CD4-positive, alpha-beta T cell treated with Interleukin-17A for 4 hours (primary cell): ENCODE measurements at places on chromosomes 2 and 18.

DNA sequence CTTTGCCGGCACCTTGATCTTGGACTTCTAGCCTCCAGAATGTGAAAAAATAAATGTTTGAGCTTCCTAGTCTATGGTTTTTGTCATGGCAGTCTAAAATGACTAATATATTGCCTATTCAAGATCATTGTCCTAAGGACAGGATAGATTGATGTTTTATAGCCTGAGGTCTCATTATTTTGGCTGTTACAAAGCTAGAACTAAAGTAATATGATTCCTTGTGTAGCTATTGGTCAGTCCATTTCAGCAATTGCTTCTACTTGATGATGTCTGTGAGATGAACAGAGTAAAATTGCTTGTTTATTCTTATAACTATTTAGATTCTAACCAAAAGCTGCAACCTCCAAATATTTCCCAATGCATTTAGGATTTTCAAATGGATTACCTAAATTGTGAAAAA is 145.0 kb downstream of the HRH4 start:
- DNase-seq, result no peak

GRCh38 chr2:171814883-171815282 is 79.2 kb downstream of the SLC25A12 start:
- DNase-seq, result no peak

DNA sequence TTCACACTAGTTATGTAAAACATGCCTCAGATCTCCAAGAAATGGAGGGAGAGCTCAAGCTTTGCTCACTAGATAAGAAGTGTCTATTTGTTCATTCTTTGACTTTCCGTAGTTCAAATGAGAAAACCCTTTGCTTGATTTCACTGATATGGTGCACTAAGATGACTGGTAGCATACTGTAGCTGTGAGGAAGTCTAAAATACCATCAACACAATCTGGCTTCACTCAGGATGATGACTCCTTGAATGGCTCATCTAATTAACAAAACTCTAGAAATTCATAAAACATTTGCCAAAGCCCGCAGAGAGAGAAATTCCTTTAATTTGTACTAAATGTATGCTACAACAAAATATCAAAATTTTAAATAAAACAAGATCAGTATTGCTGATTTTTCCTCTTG is 152.8 kb upstream of the STK17B start:
- no peak for DNase-seq

GRCh38 chr2:168194784-168195522 is 52.4 kb downstream of the STK39 start:
- DNase-seq, result peak; percentile 35

DNA sequence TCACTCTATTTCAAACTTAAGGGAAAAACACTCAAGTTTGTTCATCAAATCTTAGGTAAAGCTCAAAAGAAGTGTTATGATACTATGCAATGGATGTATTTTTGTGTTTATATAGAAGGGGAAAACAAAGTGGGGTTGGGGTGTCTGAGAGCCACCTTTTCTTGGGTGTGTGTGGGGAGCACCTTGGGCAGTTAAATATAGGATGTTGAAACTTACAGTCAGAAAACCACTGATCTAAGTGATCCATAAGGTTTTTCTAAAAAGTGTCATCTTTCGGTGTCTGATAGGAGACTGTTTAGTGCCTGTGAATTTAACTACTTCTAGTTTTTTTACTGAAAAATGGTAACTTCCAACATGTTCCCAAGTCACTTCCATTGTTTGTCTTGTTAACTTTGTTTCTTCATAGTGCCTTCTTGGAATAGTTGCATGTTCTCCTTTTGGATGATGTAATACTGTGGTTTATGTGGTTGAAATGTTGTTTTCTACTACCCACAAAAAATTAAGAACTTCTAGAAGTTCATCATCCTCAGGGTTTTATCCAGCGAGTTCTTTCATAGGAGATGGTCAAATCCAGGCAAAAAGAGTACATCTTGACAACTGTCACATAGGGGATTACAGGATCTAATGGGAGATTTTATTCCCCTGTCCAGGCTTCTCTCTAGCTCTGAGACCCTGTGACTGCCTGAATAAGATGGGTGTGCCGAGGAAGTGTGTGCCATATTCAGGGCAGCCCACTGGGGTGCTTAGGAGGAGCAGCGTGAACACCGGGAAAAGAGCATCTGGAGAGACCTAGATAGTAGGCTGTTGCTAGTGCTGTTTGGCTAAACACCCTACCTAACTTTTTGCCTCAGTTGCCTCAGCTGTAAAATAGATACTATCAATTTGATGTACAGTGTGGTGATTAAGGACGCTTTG is 46.2 kb downstream of the CAB39 start:
- peak; percentile 5 for DNase-seq

DNA sequence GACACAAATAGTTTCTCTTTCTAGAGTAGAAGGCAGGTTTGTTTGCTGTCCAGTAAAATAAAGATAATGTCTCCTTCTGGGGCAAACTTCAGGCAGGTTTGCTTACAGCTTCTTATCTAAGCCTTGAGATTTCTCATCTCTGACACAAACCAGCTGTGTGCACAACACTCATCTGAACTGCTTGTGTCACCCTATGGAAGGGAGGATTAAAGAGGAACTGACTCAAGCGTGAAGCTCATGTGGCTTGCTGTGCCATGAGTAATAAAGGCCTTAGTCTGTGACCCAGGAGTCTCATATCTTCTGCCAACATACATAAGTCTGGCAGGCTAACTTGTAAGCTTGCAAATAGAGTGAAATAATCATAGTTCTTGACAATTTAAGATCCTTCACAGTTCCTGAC is 24.2 kb upstream of the CPO start:
- no peak for DNase-seq

DNA sequence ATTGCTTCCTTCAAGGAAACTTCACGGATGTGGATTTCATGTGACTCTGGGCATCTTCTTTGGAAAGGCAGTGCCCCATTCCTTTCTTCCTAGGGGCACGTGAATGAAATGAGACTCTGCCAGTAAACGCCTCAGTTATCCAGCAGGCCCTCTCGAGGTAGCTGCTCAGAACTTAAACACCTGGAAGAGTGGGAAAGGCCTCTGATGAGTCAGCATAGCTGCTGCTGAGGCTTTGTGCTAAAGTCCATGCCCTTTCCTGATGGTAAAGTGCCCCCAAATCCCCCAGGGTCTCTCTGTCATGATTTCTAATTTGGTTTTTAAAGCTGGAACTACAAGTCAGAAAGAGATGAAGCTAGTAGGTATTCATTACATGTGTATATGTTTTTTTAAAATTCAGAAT is 3.8 kb downstream of the SLC1A4 start:
- no peak for DNase-seq

- DNase-seq, result no peak
Observed at GRCh38 chr2:149586898-149587219, 716 bp downstream of the MMADHC start.

- no peak for DNase-seq
Observed at GRCh38 chr2:6254441-6254840, 562.3 kb downstream of the SOX11 start.

DNA sequence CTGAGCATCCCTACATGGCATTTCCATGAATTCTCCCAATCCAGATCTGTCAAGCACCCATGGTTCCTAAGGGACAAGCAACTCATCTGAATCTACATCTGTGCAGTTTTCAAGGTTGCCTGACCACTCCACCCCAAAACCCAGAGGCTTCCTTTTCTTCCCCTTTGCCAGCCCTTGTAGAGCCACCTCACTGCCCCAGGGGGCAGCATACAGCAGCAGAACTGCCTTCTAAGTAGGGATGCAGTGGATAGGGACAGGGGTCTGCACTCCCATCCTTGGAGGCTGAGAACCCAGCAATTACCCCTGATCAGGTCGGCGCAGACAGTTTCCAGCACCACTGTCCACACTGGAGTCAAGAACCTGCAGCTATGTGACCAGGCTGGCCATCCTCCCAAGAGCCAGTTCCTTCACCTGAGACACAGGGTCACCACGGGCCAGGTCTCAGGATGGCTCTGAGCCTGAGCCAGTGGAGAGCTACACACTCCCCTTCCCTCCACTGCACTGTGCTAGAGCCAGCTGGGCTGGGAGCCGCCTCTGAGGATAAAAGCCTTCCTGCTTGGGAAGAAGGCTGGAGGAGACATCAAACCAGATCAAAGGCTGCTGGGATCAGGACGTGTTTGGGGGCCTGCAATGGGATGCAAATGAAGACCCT is 283.1 kb downstream of the CELF4 start:
- no peak for DNase-seq

DNA sequence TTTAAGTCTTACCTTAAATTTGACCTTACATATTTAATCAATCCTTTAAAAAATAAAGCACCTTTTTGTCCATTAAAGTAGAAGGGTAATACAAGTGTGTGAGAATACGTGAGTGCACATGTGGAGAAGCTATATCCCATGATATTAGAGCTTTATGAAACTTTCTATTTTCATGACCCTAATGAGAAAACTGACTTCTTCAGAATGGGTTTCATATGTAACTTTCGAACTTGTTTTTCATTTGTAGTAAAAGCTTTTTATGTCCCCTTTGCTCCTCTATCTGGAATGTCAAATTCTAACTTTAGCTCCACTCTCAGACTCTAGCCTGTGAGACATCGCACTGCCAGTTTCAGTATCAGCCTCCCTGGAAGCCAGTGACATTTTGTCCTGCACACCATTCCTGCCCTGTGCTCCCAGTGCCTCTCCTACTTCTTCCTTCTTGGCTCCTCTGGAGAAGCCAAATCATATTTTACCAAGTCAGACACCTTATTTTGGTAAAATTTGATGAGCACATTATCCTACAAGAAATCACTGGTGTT is 42.0 kb downstream of the MAPRE2 start:
- DNase-seq, result no peak

DNA sequence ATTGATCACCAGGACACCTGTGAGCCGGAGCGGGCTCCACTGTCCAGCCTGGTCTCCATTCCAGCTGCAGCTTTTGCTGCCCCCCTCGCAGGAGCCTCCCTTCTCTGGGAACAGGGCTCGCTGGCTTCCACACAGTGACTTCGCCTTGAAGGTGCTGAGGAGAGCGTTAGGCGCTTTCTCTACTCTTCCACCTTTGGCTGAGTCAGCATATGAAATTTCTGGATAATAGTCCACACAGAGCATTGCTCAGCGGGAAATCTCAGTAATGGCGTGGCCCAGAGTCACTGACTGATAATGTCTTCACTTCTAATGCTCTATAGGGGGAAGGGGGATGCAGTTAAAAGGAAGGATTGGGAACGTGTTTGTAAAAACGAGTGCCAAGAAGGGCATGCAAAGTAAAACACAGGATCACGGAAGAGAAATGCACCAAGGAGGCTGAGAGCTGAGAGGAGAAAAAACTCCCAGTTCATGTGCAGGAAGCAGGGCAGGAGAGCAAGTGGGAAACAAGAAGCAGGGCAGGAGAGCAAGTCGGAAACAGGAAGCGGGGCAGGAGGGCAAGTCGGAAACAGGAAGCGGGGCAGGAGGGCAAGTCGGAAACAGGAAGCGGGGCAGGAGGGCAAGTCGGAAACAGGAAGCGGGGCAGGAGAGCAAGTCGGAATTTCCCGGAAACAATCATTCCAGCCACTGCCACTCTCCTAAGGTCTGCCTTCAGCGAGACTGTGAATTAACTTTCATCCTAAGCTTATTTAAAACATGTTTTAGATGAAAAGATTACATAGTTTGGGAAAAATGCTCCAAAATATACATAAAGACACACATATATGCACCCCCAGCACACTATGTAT is 77.7 kb downstream of the MYT1L start:
- DNase-seq, result no peak

DNA sequence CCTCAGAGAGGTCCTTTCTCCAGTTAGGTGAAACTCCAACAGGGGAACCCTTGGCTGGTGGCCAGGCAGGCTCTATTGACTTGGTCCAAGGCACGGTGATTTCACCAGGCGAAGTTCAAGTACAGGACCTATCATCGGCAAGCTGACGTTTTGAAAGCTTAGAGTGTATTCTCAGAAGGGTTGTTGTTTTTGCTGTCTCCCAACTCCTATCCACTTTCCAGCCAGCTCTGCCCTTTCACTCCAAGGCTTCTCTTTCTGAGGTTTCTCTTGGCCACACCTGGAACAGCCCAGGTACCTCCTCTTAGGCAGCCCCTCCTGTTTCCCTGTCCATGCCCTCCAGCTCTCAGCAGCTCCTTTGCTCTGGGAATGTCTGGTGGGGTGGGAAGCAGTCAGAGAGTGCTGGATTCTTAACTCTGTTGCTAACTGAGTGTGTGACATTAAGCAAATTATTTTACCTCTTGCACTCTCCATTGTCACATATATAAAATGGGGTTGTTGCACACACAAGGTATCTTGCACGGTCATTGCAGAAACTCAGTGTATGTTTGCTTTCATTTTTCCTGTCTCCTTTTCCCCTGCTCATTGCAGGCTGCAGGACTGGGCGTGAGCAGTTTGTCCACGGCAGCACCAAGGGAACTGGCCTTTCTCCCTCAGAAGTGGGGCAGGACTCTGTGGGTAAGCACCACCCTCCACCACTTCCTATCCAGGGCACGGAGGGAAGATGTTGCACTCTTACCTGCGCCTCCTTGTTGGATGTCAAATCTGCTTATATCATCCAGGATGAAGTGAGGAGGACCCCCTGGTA is 30.2 kb downstream of the CAPN13 start:
- no peak for DNase-seq

GRCh38 chr2:164617466-164617865 is 3.8 kb downstream of the GRB14 start:
- DNase-seq, result no peak

- no peak for DNase-seq
Observed at GRCh38 chr18:34928088-34928753, 113.0 kb upstream of the MAPRE2 start.

- DNase-seq, result no peak
Observed at GRCh38 chr18:47909484-47909883, 21.0 kb downstream of the SMAD2 start.

- DNase-seq, result no peak
Observed at GRCh38 chr2:240628808-240629618, 3.7 kb downstream of the GPR35 start.

GRCh38 chr2:9951522-9952285 is at the start of gene GRHL1:
Gene GRHL1 (plus strand): TSS chr2:9951693. CDS start chr2:9951834, 141 bp downstream.
- DNase-seq, result peak; percentile 94

GRCh38 chr2:157628477-157629415 is at the start of gene ACVR1C:
Gene ACVR1C (minus strand): TSS chr2:157628864. CDS start chr2:157628644, 220 bp downstream.
- peak; percentile 73 for DNase-seq

DNA sequence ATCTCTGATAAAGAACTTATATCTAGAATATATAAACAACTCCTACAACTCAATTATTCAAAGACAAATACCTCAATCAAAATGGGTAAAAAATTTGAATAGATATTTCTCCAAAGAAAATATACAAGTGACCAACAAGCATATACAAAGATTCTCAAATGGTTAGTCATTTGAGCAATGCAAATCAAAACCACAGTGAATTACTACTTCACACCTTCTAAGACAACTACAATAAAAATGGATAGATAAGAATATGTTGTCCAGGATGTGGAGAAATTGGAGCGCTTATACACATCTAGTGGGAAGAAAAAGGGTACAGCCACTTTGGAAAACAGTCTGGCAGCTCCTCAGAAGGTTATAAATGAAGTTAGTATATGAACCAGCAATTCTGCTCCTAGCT is 332.9 kb downstream of the TGIF1 start:
- no peak for DNase-seq
